ENCODE measurements at places on chromosomes 5 and 9.

GRCh38 chr5:168299372-168299771 lies 7.9 kb downstream of the WWC1 start:
- DNase-seq: no peak

GRCh38 chr5:38518341-38518740 lies 38.1 kb downstream of the LIFR start:
- no peak for DNase-seq

GRCh38 chr5:78661691-78662090 lies 13.1 kb upstream of the LHFPL2 start:
- DNase-seq: no peak

DNA sequence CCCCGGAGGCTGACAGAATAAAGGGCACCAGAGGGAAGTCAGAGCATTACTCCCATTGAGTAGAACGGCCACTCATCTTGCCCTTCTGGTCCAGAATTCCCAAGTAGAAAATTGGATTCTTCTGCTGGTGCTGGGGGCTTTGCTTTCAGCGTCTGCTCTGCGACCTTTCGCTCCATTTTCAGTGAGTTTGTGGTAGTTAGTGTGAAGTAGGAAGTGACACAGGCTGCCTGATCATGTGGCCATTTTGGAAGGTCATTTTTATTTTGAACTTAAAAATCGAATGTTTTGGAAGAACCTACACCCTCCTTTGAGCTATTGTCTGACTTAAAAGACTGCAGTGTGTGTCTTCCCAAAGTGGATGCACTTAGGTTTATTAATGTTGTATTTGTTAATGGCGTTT lies 56.7 kb upstream of the FAM120AOS start:
- no peak for DNase-seq

- no peak for DNase-seq
Observed at GRCh38 chr5:69308046-69308553, 24.5 kb downstream of the CCDC125 start.

DNA sequence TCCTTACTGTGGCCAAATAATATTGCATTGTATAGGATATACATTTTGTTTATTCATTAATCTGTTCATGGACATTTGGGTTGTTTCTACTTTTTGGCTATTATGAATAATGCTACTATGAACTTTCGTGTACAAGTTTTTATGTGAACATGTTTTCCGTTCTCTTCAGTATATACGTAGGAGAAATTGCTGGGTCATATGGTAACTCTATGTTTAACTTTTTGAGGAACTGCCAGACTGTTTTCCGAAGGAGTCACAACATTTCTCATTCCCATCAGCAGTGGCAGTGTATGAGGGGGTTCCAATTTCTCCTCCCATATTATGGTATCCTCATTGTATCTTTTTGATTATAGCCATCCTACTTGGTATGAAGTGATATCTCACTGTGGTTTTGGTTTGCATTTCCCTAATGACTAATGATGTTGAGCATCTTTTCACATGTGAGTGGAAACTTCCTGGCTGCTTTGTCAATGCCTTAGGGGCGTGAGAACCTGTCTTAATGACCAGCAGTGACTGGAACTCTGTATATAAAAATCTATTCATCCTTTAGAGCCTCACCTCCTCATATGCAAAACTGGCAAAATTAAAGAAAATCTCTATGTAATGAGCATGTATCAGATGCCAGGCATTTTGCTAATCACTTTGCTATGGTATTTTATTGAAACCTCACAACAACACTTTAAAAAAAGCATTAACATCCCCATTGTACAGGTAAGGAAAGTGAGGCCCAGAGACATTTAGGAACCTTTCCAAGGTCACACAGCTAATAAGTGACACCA lies 47.8 kb upstream of the TGFBR1 start:
- no peak for DNase-seq

GRCh38 chr9:121773286-121773953 lies 122.0 kb downstream of the DAB2IP start:
- DNase-seq: peak; percentile 9

DNA sequence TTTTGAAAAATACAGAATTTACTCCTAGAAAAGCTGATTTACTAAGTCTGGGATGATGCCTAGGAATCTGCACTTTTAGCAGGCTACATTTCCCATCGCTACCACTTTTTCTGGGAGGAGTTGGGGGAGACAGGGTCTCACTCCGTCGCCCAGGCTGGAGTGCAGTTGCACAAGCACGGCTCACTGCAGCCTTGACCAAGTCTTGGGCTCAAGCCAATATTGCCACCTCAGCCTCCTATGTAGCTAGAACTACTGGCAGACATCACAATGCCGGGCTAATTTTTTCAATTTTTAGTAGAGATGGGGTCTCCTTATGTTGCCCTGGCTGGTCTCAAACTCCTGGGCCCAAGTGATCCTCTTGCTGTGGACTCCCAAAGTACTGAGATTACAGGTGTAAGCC lies 85.9 kb downstream of the NR6A1 start:
- no peak for DNase-seq

- DNase-seq: no peak
Observed at GRCh38 chr9:37953775-37954437, 50.0 kb upstream of the SLC25A51 start.

DNA sequence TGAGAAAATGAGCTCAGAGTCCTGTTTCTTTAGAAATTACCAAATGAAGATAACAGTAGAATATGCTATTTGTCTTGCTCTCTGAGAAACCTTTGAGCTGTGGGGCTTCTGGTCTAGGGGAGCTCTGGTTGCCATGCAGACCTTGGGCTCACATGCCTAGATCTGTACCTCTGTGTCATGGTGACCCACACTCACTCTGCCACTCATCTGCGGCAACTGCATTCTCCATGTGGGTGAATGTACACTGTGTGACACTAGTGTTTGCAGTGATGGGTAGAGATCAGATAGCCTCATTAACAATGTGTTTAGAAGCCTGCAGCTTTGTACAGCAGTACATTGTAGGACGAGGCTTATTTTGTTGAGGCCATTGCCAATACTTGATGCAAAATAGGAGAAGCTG lies 521.2 kb downstream of the CHSY3 start:
- DNase-seq: no peak

DNA sequence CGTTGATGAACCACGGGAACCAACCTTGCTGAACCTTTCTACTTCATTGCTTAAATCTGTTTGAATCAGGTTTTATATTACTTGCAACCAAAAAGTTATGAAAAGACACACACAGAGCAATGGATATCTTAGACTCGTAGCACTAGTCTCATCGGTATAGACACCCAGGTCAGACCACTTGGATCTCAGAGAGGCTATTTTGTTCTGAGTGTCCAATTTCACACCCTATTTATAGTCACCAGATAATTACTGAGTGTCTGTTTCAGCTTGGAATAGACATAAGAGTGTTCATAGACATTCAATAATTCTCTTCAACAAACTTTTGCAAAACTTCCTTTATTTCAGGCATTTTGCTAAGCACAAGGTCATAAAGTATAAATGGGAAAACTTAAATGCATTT lies 145.4 kb upstream of the EGFLAM start:
- no peak for DNase-seq

- no peak for DNase-seq
Observed at GRCh38 chr5:167950126-167950721, 341.2 kb upstream of the WWC1 start.

GRCh38 chr5:61417851-61418250 lies 85.8 kb downstream of the ZSWIM6 start:
- no peak for DNase-seq

DNA sequence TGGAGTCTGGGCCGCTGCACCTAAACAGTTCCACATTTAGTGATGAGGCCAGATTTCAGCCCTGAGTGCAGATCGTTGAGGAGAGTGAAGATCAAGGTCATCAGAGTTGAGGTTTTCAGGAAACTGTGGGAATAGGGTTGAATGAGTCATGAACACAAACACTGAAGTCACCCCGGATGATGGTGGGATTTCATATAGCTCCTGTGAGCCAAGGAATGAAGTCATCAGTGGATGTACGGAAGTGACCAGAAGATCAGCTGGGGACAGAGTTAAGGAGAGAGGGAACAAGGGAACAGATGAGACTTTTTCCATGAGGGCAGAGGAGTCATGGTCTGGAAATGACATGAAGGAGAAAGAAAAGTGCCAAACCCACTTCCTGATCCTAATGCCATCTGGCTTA lies 36.5 kb downstream of the PALM2AKAP2 start:
- DNase-seq: no peak

GRCh38 chr9:133979273-133979920 lies 12.7 kb downstream of the VAV2 start:
- peak; percentile 5 for DNase-seq

- peak; percentile 27 for DNase-seq
Observed at GRCh38 chr5:180072556-180072955, 997 bp upstream of the RNF130 start.

- no peak for DNase-seq
Observed at GRCh38 chr9:87818308-87818707, 64.4 kb upstream of the SPATA31E1 start.

DNA sequence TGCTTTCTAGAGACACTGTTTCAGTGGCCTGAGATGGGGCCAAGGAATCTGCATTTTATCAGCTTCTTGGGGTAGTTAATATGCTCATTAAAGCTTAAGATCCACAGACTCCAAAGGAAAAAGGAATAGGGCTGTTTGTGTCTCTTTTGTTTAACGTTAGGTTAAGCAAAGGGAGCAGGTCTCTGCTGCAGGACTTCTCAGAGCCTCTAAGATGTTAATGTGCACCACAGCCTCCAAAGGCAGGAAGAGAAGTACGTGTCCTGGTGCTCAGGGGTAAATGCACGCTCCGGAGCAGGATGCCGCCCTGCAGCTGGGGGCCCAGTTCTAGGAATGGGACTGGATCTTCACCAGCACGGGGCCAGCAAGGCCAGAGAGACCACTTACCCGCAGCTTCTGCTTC lies 19.6 kb downstream of the SPARC start:
- no peak for DNase-seq

GRCh38 chr9:99563364-99563763 lies 258.3 kb upstream of the NR4A3 start:
- DNase-seq: no peak

GRCh38 chr5:17436350-17436749 lies 61.7 kb upstream of the TAF11L2 start:
- no peak for DNase-seq

DNA sequence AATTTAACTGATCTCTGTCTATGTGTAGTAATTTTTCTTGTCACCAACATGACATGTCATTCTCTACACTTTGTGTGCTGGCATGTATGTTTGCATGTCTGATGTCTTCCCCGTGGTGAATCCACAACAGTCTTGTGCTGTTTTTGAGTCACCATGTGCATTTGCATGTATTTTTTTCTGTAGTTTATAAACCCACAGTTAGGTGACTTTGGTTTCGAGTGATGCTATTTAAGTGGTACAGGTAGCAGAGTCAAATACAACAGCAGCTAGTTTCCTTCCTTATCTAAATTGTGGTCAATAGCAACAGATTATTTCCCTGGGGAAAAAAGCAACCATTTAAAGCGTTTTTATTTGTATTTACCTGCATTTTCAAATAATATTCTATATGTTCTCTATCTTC lies 89.9 kb upstream of the FSD1L start:
- no peak for DNase-seq

DNA sequence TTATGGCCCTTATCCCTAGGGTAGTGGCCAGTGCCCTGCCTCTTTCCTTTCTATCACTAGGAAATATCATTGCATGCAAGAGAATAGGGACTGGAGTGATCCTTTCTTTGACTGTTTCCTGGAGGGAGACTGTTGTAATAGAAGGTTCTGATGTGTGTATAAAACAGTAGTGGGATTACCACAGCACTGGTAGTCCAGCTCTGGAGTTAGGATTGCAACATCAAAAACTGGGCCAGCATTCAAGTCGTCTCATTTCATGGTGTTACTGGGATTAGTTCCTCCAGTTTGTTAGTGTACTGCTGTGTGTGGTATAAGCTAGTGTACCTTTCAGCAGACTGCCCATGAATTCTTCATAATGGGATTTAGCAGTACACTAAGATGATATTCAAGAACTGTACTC lies 45.8 kb downstream of the KIAA1958 start:
- no peak for DNase-seq

DNA sequence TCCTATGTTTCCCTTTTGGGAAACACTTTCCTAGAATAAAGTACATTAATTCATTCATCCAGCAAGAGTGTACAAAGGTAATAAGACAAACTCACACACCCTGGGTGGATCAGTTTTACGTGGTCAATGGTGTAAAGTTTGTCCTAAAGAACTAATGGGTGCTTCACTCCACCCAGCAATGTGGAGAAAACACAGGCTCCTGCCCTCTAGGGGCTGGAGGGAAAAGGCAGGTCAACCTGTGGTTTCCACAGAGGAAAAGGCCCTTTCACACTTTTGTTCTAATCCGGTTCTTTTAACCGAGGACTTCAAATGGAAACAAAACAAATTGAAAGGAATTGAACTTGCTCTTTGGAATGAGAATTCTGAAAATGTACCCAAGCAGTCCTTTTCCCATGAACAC lies 80.9 kb upstream of the SPOCK1 start:
- no peak for DNase-seq

- DNase-seq: no peak
Observed at GRCh38 chr5:1315018-1315708, 20.3 kb upstream of the TERT start.

DNA sequence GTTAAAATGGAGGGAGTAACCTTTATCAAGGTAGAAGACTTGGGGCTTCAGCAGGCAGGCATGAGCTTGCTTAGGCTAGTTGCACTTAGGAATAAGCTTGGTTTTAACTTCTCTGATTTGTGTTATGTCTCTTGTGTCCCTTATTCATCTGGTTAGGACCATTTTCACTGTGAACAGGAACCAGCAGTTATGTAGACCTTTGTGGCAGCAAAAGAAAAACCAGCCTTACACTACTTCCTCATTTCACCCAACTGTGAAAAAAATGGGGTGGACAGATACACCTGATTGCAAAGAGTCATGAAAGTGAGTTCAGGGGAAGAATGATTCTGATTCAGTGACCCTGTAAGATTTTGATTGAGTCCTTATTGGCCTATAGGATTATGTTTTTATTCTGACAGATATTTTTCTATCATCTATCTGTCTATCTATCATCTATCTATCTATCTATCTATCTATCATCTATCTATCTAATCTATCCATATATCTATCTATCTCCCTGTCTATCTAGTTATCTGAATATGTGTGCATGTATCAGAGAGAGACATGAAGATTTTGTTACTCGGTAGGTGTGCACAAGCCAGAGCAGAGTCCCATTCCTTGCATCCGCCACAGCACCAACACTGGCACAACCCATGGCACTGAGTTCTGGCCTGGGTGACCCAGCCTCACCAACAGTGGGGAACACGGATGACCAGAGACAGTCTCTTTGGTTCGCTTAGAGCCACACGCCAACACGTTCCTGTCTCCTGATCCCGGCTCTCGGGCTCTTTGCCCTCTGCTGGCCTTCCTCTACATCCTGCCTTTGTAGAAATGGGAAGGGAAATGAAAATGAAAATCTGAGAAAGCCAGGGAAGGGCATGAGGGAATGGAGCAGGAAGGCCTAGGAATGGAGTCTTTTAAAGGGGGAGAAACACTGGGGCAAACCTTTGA lies 1.3 kb upstream of the ZNF366 start:
- no peak for DNase-seq

GRCh38 chr9:91777292-91777830 lies 172.7 kb downstream of the ROR2 start:
- no peak for DNase-seq

Measured in activated naive CD4-positive, alpha-beta T cell treated with anti-CD3 and anti-CD28 coated beads, Interleukin-2, amount 50 U/mL, for 16 hours (primary cell).